Hippocampal formation (tissue), 2 donors: ENCODE measurements at places on chromosomes 13 and 19.

DNA sequence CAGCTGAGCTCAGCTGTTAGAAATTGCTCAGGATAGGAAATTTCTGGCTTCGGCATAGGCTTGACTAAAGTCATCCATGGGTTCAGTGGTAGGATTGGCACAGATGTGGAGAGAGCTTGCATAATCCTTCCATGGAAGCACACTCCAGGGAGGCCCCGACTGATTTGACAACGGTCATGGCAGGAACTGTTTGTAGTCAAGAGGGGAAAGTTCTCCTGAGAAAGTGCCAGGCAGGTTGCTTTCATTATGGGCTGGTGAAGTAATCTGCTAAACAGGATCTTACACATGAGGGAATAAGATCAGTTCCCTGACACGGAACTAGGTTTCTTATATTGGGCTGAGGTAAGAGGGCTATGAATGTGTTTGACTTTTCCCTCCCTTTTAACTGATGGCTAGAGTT is 120.1 kb downstream of the RGCC start:
- no peak for DNase-seq

- no peak for DNase-seq
Observed at GRCh38 chr13:93915269-93915809, 564.1 kb downstream of the DCT start.

GRCh38 chr19:12648088-12648487 is 18.5 kb downstream of the MAN2B1 start:
- no peak for DNase-seq

- no peak for DNase-seq
Observed at GRCh38 chr13:98285317-98285716, 108.2 kb upstream of the RNF113B start.

GRCh38 chr13:28710161-28710560 is 8.6 kb downstream of the SLC46A3 start:
- DNase-seq: no peak

DNA sequence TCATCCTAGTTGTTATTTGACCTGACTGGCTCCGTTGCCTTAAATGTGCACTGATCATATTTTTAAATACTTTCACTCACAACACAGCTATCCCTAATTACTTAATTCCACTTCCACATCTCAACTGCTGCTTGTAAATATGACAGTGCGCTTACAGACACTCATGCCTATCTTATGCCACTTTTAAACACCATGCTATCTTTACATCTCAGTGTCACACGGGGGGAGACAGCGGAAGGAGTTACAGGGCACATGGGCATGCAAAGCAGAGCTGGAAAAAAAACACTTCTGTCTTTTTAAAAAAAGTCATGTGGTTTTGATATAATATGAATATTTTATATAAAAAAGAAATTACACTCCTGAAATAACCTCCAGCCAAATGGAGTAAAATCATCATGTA is 44.1 kb downstream of the SMAD9 start:
- DNase-seq: no peak

- DNase-seq: peak; percentile 11
Observed at GRCh38 chr19:55454787-55455243, 6.6 kb downstream of the ISOC2 start.

DNA sequence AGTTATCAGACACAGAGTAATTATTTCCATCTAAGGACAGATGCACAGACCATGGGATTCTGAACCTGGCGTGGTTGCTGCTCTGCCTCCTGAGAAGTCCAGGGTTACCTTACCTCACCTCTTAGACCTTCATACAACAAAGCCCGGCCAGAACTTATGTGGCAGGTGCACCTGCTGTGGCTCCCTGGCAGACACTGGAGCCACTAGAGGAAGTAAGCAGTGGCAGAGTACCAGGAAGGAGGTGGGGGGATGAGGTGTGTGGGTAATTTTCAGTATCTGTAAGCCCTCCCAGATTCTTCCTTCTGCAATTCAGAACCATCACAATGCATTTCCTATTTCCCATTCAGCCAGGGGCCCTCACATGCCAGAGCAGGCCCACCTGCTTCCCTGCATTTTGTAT is 106.1 kb upstream of the DOCK9 start:
- no peak for DNase-seq

GRCh38 chr13:80475718-80476117 is 134.8 kb upstream of the SPRY2 start:
- no peak for DNase-seq

GRCh38 chr19:2239173-2239572 is 2.5 kb downstream of the SF3A2 start:
- no peak for DNase-seq

DNA sequence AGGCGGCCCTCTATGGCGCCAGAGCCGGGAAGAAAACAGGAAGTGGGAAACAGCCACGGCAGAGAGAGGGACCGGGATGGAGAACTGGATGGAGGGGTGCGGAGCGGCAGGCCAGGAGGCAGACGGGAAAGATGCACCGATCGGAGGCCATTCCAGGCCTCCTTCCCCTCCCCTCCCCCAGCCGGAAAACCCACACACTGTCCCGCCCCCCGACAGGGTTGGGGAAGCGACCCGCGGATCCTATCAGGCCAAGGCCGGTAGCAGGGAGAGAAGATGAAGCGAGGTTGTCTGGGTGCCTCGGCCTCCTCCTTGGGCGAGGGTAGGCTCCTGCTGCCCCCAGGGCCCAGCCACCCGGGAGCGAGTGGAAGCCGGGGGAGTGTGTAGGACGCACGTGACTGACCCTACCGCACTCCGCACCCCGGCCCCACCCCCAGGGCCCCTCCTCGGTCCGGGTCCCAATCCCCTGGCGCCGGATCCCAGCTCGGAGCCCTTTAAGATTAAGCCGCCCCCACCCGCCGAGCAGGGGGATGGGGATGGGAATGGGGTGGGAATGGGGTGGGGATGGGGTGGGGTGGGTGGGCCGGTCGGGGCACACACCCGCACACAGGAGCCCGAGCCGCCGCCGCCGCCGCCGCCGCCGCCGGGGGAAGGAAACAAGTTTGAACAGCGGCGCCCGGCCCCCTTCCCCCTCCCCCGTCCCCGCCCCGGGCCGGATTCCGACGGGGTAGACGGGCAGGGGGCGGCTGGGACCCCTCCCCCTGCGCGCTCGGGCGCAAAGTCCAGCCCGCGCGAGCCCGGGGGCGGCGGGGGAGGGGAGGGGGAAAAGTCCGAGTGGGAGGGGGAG is 1.5 kb downstream of the ERF start:
- DNase-seq: no peak

- peak; percentile 38 for DNase-seq
Observed at GRCh38 chr19:18049385-18049784, 37.3 kb downstream of the IL12RB1 start.

DNA sequence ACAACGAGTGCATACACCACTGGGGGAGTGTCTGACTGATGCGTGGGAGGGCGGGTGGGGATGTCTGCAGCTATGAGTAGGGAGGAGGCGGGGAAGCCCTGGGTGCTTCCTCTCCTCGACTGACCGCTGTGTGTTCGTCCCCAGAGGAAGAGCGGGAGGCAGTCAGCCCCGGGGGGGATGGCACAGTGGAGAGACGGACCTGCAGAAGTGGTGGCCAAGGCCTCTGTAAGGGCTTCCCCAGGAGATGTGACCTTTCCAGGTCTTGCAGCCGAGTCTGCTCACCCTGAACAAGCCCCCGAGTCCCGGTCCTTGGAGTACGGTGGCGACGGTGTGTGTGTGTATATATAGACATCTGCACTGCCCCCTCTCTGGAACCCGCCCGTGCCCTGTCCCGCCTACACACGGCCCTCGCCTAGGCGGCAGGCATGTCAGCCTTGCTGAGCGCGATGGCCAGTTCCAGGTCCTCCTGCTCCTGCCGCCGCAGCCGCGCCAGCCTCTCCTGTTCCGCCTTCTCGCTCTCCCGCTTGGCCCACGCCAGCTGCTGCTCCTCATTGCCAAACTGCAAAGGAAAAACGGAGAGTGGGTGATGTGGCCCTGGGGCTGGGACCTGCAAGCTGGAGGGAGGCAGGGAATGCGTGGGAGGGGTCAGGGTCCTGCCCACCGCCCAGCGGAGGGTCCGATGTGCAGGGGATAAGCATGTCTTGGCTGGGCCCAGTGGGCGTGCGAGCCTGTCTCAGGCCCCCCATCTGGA is 30.8 kb downstream of the KLF2 start:
- DNase-seq: no peak

GRCh38 chr19:46661735-46662592 is 982 bp upstream of the DACT3 start:
- DNase-seq: peak; percentile 99

- no peak for DNase-seq
Observed at GRCh38 chr19:18424890-18425514, 5.8 kb downstream of the SSBP4 start.

DNA sequence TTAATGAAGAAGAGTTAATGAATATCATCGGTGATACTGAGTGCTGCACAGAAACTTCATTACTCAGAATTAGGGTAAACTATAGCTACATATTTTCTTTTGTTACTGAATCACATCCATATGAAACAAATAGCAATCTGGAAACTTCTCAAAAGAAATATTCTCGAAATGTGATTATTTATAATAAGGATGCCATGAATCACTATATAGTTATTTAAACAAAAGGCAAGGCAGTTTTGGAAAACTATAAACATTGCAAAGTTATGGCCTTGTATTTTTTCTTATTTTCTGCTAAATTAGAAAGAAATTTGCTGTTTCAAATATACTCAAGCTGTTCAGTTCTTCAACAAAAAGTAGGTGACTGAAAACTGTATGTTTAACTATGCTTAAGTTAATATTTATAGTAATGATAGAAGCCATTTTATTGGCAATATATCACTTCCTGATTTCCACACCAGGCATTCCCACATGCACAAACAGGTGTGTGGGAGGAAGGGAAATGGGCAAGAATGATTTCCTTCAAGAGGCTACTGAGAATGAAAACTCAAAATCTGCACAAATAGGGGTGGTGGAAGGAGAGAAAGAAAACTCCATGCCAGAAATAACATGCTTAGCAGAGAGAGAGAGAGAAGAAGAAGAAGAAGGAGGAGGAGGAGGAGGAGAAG is 74.5 kb upstream of the FRY start:
- DNase-seq: no peak

DNA sequence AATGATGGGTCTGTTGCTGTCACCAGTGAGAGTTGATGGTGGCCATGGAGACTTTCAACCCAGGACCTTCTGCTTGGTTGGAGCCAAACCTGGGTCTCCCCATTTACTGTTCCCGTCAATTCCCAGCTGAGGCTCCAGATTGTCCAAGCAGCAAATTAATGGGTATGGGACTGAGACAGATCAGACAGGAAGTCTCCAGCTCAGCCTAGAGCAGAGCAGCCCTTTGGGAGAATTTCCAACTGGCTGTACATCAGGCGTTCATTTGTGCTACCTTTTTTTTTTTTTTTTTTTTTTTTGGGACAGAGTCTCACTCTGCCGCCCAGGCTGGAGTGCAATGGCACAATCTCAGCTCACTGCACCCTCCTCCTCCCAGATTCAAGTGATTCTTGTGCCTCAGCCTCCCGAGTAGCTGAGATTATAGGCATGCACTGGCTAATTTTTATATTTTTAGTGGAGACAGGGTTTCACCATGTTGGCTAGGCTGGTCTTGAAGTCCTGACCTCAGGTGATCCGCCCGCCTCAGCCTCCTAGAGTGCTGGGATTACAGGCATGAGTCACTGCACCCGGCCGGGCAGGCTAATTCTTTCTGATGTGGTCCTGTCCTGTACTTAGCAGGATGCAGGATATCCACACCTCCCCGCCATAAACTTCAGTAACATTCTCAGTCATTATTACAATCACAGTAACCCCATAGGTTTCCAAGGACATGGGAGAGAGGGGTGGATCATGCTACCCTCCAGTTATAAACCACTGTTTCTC is 9.3 kb downstream of the MAP3K10 start:
- no peak for DNase-seq

DNA sequence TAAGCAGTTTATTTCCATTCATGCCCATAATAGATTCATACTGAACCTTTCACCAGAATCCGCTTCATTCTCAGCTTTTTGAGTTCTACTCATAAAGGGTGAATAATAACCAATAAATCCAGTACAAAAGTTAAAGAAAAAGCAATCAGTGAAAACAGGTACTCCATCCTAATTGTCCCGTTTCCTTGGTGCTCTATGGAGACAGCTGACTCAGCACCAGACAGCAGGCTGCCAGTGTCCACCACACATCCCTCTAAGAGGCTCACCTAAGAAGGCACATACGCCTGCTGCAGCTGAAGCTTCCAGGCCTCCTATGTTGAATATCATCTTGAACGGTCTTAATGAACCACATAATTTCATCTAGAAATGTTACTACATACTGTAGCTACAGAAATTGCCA is 27.3 kb downstream of the MYO16 start:
- DNase-seq: no peak

- DNase-seq: no peak
Observed at GRCh38 chr13:97308735-97309429, 86.7 kb downstream of the MBNL2 start.

DNA sequence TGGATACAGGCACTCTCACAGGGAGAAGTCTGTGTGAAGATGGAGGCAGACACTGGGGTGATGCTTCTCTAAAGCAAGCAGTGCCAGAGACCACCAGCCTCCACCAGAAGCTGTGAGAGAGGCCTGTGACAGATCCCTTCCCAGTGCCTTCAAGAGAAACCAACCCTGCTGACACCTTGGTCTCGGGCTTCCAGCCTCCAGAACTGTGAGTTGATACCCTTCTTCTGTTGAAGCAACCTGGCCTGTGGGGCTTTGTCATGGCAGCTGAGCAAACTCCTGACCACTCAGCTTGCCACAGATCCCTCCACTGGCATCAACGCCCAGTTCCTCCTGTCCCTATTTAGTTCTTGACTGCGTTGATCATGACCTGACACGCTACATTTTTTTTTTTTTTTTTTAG is 29.0 kb downstream of the ELAVL1 start:
- DNase-seq: no peak

DNA sequence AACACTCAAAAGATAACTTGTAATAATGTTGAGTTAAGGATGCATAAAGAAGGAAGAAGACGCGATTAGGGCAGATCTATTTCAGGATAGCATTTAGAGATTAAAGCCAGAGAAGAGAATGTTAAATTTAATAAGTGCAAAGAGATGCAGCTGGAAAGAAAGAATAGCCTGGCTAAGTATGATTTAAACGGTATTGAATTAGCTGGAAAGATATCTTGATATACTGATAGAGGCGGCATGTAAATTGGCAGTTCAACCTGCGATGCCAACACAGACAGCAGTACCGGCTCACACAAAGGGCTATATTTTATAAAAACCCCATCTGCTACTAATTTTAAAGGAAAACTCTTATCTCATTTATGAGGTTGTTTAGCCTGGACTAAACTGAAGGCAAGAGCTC is 121.4 kb downstream of the ENOX1 start:
- no peak for DNase-seq
